Activated T-helper 2 cell treated with anti-CD3 and anti-CD28 coated beads, Interferon-gamma antibody, Interleukin-2, Interleukin-4, amounts not matched to agents 10 μg/mL and 5 μg/mL and 100 μg/mL, durations not matched to agents 14 hours and 24 hours and 36 hours (primary cell): ENCODE measurements at places on chromosomes 7 and 10.

DNA sequence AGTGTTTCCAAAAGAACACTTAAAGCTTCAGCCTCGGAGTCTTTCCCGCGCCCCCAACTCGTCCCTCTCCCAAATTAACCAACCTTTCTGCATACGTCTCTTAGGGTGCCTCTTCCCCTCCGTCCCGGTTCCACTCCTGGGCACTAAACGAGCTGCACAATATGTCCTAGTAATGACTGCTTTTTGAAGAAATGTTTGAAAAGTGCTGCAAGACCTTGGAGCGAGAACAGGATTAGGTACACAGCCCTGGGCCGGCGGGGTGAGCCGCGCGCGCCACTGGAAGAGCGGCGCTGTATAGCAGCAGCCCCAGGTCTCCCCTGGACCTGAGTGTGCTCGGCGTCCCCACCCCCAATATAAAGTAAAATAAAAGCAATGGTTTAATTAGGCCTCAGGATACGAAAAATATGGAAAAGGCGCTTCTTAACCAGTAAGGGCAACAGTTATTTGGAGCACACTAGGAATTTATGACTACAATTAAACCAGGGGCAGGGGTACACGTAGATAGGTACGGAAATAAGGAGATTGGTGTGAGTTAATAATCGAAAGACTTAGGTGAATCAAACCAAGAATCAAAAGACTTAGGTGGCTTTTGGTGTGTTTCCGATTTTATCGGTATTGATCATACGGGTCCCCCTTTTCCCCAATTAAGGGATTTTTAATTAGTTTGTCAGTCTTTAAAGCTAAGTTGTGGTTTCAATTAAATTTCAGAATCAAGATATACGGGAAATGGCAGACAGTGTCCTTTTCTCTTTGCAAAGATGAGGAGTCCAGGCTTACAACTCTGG lies 1.9 kb downstream of the TET1 start:
- no peak for DNase-seq
- no peak overlapping the region for H3K27ac ChIP-seq
- peaks cover 74% of the 10 kb centered on the region for H3K27me3 ChIP-seq
- no peaks in the 10 kb centered on the region for H3K36me3 ChIP-seq
- peaks cover 20% of the 10 kb centered on the region for H3K4me1 ChIP-seq
- peak overlapping the region; percentile 46 for H3K4me3 ChIP-seq

DNA sequence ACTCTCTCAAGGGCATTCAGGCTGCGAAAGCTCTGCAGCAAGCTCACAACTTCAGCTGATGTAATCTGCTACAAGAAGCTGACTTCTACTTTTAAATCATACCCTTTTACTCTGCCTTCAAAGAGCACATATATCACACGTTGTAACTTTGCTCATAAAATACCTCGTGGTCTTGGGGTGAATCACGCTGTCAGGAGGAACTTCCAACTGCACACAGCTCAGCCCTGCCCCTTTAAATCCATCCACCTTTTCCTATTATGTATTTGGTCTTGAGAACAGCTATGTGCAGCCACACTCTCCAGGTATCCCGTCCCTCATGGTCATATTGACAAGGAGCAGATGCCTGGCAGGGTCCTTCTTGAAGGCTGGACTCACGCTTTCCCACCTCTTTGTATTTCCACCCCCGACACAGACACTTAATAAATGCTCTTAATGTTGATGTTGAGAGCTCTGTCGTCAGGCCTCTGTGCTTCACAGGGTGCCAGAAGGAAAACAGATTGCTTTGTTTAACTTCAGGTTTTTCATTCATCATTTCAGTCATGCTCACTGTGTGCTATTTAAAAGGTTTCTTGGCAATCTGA lies 47.6 kb downstream of the ICA1 start:
- no peaks in the 10 kb centered on the region for H3K27me3 ChIP-seq
- peaks cover 34% of the 10 kb centered on the region for H3K4me1 ChIP-seq
- H3K36me3 ChIP-seq, result no peaks in the 10 kb centered on the region
- DNase-seq, result no peak
- H3K4me3 ChIP-seq, result no peak overlapping the region

GRCh38 chr7:90705391-90706071 lies 109.4 kb downstream of the CDK14 start:
- DNase-seq, result no peak
- H3K27me3 ChIP-seq, result peaks cover 2% of the 10 kb centered on the region
- no peak overlapping the region for H3K27ac ChIP-seq

DNA sequence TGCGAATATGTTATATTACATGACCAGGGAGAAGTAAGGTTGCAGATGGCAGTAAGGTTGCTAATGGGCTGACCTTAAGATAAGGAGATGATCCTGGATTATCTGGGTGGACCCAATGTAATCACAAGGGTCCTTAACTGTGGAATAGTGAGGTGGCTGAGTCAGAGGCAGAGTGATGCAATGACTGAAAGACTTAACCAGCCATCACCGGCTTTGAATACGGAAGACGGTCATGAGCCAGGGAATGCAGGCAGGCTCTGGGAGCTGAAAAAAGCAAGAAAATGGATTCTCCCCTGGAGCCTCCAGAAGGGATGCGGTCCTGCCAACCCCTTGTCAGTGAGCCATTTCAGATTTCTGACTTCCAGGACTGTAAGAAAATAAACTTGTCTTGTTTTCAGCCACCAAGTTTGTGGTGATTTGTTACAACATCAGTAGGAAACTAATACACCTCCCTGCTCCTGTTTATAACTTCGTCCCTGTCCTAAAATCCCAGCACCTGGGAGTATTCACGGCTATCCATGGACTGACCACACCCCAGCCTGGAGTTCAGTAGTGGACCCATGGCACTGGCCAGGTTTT lies 4.6 kb upstream of the C10orf95 start:
- H3K27ac ChIP-seq, result no peak overlapping the region
- no peak overlapping the region for H3K4me3 ChIP-seq
- peaks cover 22% of the 10 kb centered on the region for H3K4me1 ChIP-seq
